ENCODE measurements at places on chromosomes 2 and 18.

GRCh38 chr2:31081492-31081891, 56.7 kb downstream of the GALNT14 start:
- DNase-seq = no peak

DNA sequence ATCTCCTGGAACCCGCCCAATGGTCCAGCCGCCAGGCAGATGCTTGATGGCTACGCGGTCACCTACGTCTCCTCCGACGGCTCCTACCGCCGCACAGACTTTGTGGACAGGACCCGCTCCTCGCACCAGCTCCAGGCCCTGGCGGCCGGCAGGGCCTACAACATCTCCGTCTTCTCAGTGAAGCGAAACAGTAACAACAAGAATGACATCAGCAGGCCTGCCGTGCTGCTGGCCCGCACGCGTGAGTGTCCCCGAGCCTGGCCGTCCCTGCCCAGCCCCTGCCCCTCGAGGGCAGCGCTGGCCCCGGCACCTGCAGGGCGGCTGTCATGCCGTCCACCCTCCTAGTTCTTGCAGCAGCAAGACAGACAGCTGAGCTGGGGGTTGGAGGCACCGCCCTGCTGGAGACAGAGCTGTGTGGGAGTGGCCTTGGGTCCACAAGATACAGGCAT, 36.7 kb downstream of the MTERF4 start:
- peak; percentile 10 for DNase-seq

DNA sequence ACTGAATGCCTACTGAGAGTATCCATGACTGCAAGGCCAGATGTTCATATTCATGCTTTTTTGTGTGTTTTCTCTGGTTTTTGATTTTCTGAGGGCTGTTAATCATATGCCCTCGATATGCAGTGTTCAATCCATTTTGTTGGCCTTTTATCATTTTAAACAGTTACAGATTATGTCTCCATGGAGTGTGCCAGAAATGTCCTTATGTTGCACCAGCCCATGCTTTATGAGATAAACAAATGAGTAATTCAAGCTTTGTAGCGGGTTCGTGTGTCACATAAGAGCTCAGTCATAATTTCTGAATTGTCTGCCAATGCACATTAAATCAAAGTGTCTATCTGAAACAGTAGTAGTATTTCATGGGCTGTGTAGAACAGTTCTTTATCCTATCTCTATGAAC, 583.0 kb downstream of the THSD7B start:
- no peak for DNase-seq

GRCh38 chr18:22233266-22233665, 63.9 kb downstream of the GATA6 start:
- DNase-seq = no peak

- DNase-seq = no peak
Observed at GRCh38 chr2:152613235-152613634, 104.0 kb downstream of the PRPF40A start.

DNA sequence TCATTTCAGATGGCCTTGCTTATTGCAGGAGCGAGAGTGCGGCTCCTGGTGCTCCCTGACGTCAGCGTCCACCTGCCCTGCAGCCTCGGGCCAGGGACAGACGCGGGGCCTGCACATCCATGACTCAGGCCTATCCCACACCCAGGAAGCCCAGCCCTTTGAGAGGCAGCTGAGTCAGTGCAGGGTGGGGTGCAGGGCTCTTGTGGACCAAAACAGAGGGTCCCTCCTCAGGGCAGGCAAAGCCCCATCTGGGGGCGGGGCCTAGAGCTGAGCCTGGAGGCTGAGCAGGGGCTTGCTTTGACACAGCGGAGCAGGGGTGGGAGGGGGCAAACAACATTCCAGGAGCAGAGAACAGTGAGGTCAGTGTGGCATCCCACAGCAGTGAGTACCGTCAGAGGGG, 7.7 kb upstream of the ARHGEF4 start:
- DNase-seq = no peak

DNA sequence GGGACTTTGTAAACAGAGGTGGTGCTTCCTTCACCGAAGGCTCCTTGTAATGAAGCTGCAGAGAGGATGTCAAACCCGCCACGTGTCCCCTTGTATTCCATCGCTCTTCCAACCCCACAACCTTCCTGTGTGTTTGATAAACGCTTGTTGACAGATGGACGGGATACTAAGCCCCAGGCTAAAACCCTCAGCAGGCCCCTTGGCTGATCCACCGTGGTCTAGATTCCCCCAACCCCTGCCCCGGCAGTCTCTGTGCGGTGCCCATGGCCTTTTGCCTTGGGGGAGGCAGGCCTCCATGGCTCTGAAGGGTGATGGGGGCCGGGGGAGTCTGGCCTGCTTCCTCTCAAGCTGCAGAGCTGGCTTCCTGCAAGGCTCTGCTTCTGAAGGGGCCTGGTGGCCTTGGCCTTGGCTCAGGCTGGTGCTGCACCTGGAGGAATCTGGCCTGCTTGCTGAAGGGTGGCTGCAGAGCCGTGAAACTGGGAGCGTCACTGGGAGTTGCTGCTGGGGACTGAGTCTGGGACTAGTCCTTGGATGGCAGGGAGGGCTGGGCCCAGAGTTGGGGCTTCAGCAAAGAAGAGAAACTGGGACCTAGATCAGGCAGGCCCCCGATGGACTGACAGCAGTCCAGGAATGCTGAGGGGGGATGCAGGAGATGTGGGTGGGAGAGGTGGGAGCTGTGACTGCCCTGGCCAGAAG, 9.6 kb upstream of the NTSR2 start:
- DNase-seq = no peak

- no peak for DNase-seq
Observed at GRCh38 chr2:212136216-212136795, 402.3 kb downstream of the ERBB4 start.

- DNase-seq = no peak
Observed at GRCh38 chr2:101398116-101398821, 11.0 kb upstream of the CREG2 start.

GRCh38 chr2:46229134-46230063, 67.8 kb upstream of the EPAS1 start:
- DNase-seq = no peak

DNA sequence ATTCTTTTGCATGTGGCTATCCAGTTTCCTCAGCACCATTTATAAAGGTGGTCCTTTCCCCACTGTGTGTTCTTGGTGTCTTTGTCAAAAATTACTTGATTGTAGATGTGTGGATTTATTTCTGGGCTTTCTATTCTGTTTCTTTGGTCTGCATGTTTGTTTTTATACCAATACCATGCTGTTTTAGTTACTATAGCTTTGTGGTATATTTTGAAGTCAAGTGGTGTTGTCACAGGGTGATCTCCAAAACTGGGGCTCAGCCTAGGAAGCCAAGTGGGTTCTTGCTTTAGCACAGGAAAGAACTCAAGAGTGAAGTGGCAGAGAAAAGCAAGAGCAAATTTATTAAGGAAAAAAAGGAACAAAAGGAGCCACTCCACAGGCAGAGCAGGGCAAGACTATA, 6.0 kb upstream of the SNTG2 start:
- DNase-seq = no peak

DNA sequence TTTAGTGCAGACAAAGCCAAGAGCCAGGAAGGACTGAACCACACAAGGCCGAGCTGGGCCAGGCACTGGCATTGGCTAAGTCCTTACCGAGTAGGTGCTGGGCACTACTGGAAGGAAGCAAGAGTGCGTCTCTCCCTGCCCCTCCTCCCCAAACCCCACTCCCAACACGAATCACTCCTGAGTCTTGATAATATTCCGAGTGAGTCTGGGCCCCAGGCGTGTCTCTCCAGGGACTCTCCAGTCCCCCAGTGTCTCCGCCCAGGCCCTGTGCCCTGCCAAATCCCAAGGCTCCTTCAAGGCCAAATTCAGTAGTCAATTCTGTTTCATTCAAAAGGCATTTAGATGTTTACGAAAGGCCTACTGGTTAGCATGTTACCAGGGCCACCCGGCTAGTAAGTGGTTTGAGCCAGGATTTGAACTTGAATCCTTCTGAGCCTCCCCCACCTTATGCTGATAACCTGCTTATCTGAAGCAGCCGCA, 82.8 kb downstream of the GLI2 start:
- DNase-seq = peak; percentile 68

- no peak for DNase-seq
Observed at GRCh38 chr2:119431976-119432850, 559 bp downstream of the TMEM37 start.

DNA sequence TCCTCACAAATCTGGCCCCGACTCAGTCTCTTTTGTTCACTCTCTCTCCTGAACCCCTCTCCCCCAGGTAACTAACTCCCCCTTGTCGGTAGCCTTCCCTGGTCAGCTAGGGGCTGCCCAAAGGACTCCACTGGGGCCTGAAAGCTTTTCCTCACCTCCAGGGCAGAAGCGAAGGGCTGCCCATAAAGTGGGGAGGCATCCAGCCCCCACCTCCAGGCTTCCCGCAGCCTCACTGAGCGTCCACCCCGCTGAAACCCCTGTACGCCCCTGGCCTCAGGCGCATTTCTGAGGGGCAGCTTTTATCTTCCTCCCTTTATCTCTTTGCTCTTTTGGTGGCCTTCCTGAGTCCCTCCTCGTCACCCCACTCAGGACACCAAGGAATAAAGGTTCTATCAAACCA, 249.3 kb downstream of the CYP26B1 start:
- DNase-seq = no peak

DNA sequence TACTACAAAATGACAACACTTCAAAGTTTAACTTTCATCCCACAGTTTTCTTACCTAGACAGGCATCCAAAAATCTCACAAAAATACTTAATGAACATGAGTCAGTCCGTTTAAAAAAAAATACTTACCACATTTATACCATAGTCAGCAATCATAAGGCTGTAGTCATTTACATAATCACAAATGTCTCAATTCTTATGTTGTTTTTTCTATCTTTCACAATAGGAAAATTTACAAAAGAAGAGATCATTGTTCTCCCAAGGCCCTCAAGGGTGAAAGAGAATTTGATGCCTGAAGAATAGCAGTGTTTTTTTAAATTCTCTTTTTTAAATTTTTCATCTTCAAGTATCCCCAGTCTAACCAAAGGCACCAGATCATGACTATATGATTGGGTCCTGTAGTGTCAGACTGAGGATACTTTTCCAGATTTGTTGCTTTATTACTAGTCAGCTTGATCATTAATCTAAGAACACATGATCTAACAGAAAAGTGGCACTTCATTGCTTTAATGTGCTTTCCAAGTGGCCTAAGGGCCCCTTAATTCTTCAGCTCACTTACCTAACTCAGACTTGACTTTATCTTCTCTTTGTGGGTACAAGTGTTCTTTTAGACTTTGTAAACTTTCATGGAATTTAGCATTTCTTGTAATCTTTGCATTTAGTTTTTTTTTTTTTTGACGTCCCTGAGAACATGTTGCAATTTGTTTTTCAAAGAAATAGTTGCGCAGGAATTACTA, 4.7 kb downstream of the SCYGR5 start:
- DNase-seq = no peak

GRCh38 chr2:142875652-142876051, 1.8 kb upstream of the KYNU start:
- DNase-seq = no peak

- DNase-seq = no peak
Observed at GRCh38 chr2:168819050-168819715, 16.7 kb downstream of the NOSTRIN start.

- peak; percentile 70 for DNase-seq
Observed at GRCh38 chr2:41966431-41966893, 81.4 kb upstream of the PKDCC start.

DNA sequence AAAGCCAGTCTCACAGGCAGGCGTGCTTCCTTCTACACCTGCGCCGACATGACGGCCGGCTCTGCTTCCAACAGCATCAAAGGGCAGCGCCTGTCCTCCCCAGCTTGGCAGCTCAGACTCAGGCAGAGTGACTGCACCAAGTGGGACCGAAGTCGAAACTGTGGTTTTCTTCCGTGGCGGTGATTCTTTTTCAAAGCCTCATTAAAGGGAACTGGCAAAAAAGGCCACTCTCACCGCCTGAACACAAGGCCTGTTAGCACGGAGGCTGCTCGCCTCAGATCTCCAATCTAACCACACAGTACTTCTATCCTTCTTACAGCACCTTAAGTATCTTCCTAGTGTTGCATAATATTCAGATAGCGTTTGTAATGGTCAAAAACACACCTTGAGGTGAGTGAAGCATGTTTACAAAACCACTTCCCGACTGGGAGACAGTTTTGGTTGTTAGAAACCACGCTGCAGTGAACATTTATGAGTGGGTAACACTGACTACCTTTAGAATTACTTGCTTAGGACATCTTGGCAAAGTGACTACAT, 236.4 kb downstream of the HDAC4 start:
- no peak for DNase-seq

- no peak for DNase-seq
Observed at GRCh38 chr2:222284466-222284865, 14.3 kb downstream of the PAX3 start.

- peak; percentile 65 for DNase-seq
Observed at GRCh38 chr2:120520929-120521912, 175.3 kb downstream of the INHBB start.

Measured in testis (tissue), 5 donors.